Germinal center (tissue), 1 donor: ENCODE measurements at places on chromosomes 7 and 10.

- DNase-seq, result peak; percentile 9
Observed at GRCh38 chr10:84012831-84013458, 126.4 kb upstream of the GHITM start.

- DNase-seq, result no peak
Observed at GRCh38 chr10:110442746-110443145, 55.0 kb upstream of the DUSP5 start.

- no peak for DNase-seq
Observed at GRCh38 chr7:1995426-1995825, 237.3 kb downstream of the MAD1L1 start.

DNA sequence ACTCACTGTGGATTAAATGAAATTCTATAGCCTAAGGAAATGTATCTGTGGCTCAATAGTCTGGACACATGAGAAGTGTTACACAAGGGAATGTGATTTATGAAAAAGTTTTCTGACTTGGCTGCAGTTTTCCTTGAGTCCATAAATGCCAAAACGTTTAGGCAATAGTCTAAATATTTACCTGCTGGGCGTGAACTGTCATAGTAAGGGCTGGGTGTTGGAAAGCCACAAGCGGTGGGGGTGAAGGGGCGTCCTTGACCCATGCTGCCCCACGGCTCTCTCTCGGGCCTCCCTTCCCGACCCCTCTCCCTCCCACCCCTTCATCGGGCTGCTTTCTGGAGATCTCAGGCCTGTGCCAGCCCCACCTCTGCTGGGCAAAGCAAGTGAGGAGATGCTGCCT lies 223.7 kb downstream of the BUB3 start:
- DNase-seq, result no peak

- no peak for DNase-seq
Observed at GRCh38 chr10:118041316-118041715, 5.4 kb downstream of the RAB11FIP2 start.
